CD4-positive, alpha-beta T cell treated with Interleukin-4 for 1 hour (primary cell): ENCODE measurements at places on chromosomes 4 and X.

- no peak for DNase-seq
These were observed 435.2 kb upstream of the CTSO start for GRCh38 chr4:156388826-156389225.

DNA sequence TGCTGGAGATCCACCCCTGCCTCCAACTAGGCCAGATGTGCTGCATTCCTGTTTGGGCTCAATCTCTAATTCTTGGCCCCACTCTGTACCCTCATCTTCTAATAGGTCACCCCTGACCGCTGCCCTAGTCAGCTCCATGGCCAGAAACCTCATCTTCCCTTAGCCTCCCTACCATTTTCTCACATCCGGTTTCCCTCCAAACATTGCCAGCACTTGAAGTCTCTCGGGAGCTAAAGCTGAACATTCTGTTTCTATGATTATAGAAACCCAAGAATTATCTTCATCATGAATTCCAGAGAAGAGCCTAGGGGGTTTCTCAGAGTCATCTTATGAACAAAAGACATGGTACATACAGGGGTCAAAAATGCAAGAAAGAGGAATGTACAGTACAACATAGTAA lies 179.7 kb downstream of the AMELX start:
- DNase-seq = no peak

DNA sequence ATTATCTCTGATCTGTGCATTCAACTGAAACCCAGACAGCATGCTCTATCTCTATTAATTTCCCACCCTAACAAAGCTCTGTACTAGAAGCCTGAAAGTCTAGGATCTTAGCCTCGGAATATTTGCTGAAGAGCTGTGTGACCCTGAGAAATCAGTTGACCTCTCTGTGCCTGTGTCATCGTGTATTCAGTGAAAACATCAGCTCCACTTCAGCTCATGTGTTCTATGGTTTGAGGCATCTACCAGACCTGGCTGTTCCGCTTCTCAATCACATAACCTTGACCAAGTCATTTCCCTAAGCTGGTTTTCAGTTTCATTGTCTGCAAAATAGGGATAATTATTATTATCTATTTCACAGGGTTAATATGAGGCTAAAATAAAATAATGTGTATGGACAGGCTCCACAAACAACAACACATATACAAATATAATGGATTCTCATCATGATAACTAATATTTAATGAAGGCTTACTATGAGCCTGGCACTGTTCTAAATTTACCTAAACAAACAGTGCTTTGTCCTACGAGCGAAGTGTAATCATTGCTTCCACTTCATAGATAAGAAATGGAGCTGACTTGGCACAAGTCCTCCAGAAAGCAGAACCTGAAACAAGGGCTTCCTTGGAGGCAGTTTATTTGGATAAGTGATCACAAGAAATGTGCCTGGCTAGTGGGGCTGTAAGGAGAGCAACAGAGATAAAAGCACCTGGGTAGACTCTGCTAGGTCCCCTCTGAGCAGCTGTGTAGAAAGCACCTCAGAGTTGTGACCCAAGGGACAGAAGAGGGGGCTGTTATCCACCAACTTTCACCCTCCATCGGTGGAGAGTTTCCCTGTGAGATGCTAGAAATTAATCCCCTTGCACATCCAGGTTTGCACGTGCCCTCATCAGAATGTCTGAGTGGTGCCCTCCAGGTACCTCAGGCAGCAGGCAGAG lies 356.9 kb downstream of the RAB28 start:
- no peak for DNase-seq

DNA sequence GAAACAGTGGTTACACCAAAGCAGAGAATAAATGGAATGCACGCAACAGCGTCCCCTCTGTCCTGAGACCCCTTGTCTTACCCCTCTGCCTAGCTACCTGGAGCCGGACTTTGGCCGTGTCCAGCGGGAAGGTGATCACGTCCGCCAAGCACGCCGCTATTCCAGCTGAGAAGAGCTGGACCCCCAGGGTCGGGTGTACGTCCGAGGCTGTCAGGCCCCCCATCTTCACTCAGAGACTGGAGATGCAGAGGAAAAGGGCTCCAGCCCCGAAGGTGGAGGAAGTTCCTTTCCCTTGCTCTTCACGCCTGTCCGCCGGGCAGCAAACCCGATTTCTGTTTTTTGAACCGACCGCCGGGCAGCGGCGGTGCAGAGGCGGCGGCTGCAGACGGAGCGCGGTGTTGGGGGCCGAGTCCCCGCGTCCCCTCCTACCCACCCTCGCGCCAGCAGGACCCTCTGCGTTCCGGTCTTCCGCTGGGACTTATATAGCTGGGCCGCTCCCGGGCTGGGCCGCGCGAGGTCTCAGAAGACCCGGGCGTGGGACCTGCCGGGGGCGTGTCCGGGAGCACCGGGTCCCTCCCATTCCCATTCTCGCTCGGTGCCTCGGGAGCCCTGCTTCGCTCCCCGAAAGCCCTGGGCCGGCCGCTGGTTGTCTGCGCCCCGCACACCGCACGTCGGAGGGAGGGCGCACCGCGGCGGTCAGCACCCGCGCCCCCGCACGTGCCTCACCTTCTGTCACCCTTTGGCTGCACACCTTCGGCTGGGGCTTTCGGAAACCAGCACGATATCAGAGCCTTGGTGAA lies at the start of gene UCP1:
Gene UCP1, minus strand, starts transcription at position 455 of the 800 bp plus-strand sequence. Its CDS starts 232 bp downstream, at position 223.
- no peak for DNase-seq

- DNase-seq = no peak
These were observed 1124.9 kb downstream of the STIM2 start for GRCh38 chr4:27985522-27985921.

DNA sequence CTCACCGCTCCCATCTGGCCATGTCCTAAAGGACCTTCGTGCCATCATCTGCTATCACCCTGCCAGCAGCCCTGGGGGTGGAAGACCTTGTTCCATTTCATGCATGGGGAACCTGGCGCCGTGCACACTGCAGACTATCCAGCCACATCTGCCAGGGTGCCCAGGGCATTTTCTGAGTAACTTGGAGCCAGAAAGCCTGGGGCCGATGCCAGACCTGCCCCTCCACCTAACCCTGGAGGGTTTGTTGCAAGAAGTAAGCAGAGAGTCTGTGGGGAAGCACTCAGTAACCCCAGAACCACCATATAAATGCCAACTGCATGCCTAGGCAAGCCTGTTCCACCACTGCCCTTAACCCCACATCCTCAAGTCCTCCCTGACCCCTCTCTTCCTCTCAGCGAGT lies 7.3 kb downstream of the HAUS7 start:
- no peak for DNase-seq
